Foreskin keratinocyte (primary cell): ENCODE measurements at places on chromosomes 4 and X. TPM values are rescaled to one million over a fixed set of nuclear protein-coding genes. Genes with fewer than 3 reads are reported as not detected.

GRCh38 chrX:110248578-110248977 is 69.3 kb downstream of the AMMECR1 start:
- DNase-seq: peak; percentile 52

- no peak for DNase-seq
Measured at GRCh38 chr4:40934676-40935075, 184.9 kb downstream of the NSUN7 start.

DNA sequence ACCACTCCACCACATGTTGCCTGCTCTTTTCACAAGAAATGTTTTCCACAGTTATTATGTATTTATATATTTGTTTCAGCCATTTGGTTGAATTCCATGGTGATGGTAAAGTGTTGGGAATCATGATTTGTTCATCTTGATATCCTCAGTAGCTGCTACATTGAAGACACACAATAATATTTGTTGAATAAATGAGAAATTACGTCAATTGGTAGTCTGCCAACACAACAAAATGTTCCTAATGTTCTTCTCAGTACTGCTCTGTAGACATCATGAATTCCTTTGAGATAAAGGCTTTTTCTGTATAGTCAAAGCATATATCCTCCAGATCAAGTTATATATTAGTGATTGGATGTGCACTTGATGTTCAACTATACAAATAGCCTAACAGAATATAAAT is 29.5 kb downstream of the CXXC4 start:
- DNase-seq: no peak

GRCh38 chr4:47471591-47471990 is 8.1 kb upstream of the COMMD8 start:
- DNase-seq: no peak

GPC4 gene
- 1.3 and 3.9 TPM in 2 replicates for polyA plus RNA-seq

PDE5A gene
- polyA plus RNA-seq: 1.1 and 1.4 TPM in 2 replicates

OTC gene
- polyA plus RNA-seq: not detected in 2 replicates

PRPS2 gene
- polyA plus RNA-seq: 28.2 and 34.0 TPM in 2 replicates

GRCh38 chr4:1166509-1167243 is 5.7 kb downstream of the SPON2 start:
- no peak for DNase-seq

- DNase-seq: no peak
Measured at GRCh38 chrX:19194285-19195242, 72.3 kb upstream of the ADGRG2 start.

GRCh38 chr4:107877361-107877760 is 52.6 kb downstream of the SGMS2 start:
- no peak for DNase-seq

DNA sequence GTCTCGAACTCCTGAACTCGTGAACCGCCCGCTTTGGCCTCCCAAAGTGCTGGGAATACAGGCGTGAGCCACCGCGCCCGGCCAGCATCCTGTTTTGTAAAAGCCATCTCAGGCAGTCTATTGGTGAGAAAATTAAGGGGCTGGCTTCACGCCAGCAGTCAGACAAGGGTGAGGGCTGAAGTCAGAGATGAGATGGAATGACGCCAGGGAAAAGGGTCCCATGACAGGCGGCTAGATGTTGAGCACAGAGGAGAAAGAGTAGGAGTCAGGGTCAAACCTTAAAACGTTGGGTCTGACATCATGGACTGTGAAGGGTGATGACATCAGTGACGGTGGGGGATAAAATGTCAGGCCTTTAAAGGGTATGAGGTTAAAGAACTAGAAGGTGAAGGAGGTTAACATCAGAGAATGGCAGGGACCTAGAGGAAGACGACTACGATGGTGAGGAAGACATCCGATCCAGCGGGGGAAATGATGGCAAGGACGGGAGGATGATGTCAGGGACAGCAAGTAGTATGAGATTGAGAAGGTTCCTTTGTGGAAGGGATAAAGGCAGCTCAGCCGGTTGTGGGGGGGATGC is 504 bp upstream of the RBM3 start:
- DNase-seq: no peak

GRCh38 chr4:123233136-123233768 is 163.3 kb upstream of the SPRY1 start:
- no peak for DNase-seq

DNA sequence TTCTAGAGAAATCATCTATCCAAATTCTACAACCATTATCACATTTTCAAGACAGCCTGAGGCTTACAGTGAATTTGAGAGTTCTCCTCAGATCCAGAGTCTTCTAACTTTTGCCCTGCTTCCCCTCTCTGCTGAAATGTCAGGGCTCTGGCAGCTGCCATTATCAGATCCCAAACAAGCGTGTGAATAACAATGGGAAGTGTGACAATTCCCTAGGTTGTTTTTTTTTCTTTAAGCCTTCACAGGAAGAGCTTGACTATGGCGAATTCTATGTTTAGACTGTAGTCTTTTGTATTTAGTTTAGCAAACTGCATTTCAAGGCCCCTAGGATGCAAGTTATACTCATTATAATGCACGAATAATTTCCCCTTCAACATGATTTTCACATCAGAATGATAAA is 61.3 kb upstream of the KDR start:
- no peak for DNase-seq

DNA sequence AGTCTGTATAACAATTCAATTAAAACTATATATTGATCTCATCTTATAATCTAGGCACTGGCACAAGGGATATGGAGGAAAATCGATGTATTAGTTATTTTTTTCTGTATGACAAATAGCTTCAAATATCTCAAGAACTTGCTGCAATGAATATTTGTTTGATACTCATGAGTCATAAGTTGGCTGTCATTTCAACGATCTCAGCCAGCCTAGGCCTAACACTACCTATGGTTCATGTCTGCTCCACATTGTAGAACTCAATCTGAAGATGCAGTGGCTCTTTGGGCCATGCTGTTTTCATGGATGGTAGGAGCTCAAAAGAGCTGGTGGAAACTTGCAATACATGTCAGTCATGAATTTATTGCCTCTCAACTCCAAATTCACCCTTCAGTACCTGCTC is 44.7 kb downstream of the MAGEB17 start:
- peak; percentile 40 for DNase-seq

- no peak for DNase-seq
Measured at GRCh38 chr4:182493377-182493776, 250.2 kb downstream of the TENM3 start.

OTUD5 gene
- polyA plus RNA-seq: 35.5 and 37.6 TPM in 2 replicates

FMR1NB gene
- not detected in 2 replicates for polyA plus RNA-seq

- DNase-seq: no peak
Measured at GRCh38 chrX:131746491-131746968, 202.7 kb downstream of the OR13H1 start.

- peak; percentile 21 for DNase-seq
Measured at GRCh38 chr4:150722908-150723362, 141.0 kb downstream of the MAB21L2 start.

DNA sequence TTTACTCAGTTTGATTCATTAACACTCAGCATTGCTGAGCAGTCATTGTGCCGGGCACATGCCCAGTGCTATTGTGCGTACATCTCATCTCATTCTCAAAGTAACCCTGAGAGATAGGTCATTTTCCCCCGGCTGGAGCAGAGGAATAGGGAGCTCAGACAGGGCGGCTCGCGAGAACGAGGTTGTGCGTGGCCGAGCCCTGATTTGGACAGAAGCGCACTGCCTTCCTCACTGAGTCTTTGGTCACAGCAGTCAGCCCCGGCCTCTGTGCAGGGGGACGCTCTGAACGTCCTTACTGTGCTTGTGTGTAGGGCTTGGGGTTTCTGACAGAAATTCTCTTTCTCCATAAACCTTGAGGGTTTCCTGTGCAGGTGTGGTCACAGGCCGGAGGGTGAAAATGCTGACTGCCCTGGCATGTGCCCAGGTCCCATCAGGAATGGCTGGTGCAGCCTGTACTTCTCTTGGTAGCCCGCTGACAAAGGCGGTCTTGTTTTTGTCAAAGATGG is 39.5 kb downstream of the NOP14 start:
- no peak for DNase-seq

DNA sequence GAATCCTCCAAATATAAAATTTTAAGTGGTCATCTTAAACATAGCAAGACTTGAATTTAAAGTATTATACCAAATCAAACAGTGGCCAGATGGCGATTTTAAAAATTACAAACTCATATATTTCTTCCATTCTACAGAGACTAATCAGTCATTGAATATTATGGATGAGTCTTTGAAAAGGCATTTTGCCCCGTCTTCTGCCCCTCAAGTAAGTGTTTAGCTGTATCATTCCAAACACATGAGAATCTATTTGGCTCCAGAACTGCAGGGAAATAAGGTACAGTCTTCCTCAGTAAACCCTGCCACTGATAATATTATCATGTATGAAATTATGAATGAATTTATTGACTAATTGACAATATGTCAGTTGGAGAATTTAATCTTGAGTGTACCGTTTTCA is 191.0 kb downstream of the SLC7A11 start:
- DNase-seq: no peak

FRYL gene
- polyA plus RNA-seq: 10.6 and 11.9 TPM in 2 replicates

DNA sequence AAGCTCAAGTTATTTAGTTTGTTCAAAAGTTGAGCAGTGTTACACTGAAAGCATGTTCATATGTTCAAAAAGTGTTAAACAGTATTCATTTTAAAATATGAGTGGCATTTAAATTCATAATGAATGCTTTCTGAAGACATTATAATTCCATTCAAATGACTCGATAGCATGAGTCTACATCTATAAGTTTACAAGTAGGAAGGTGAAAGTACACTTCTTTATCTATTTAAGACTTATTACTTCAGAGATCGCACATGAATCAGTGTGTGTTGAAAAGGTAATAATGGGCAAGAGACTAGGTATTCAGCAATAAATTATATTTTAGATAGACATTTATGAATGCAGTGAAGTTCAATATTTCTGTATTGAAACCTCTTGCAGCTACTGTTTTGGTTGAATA is 456.1 kb downstream of the GRXCR1 start:
- no peak for DNase-seq

EMCN gene
- not detected in 2 replicates for polyA plus RNA-seq

DNA sequence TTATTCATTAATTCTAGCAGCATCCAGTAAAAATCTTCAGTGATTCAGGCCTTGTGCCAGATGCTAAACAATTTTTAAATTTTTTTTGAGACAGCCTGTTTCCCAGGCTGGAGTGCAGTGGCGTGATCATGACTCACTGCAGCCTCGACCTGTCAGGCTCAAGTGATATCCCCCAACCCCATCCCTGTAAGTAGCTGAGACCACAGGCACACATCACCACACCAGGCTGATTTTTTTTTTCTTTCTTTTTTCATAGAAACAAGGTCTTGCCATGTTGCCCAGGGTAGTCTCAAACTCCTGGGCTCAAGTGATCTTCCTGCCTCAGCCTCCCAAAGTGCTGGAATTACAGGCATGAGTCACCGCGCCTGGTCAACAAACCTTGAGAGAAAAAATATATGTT is 705.5 kb downstream of the ARAP2 start:
- DNase-seq: no peak

GRCh38 chrX:147838465-147839131 is 73.1 kb upstream of the FMR1 start:
- no peak for DNase-seq

NAP1L3 gene
- 0.08 and 0.19 TPM in 2 replicates for polyA plus RNA-seq

DNA sequence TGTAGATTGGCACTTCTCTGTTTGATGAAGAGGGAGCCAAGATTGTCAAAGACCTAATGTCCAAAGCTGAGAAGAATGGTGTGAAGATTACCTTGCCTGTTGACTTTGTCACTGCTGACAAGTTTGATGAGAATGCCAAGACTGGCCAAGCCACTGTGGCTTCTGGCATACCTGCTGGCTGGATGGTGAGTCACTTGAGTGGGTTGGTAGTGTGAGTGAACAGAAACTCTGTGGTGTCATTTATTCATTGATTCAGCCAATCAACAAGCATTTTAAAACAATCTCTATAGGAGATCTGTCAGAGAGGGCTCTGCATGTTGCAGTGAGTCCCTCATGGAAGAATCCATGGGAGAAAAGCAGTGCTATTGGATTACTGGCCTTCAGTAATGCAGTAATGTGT is 16.3 kb downstream of the TAF9B start:
- DNase-seq: no peak
